ENCODE measurements at places on chromosomes 1 and 21.

DNA sequence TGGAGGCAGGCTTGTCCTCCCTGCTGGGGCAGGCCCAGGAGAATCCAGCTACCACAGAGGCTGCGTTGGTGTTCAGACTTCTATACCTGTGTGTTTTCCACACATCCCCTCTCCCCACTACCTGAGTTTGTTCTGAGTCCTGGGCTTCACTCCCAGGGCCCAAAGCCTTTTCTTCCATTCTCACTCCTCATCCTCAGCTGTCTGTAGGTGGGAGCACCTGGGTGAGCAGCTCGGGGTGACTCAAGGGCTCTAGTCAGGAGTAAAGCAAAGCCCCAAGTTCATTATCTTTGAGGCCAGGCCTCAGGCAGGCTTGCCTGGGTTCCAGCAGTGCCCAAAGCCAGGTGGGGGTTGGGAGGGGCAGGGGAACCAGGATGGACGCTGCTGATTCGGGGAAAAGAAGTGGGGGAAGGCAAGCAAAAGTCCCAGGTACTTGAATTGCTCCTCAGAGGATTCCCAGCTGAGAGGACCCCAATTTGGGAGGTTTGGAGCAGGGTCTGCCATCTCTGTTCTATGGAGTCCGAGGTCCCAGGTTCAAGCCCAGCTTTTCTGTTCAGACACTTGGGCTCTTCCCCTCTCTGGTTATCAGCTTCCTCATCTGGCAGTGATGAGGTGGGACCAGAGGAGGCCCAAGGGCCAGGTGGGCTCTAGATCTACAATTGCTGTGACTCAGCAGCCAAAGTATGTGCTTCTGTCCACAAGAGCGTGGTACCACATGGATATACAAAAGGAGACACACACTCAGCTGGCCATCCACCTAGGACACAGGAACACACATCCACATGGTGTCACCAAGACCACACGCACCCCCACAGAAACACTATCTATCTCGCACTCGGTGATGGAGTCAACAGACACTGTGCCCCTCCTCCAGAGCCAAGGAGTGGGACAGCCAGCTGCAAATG is 5.8 kb upstream of the PTPN7 start:
- DNase-seq, result no peak

DNA sequence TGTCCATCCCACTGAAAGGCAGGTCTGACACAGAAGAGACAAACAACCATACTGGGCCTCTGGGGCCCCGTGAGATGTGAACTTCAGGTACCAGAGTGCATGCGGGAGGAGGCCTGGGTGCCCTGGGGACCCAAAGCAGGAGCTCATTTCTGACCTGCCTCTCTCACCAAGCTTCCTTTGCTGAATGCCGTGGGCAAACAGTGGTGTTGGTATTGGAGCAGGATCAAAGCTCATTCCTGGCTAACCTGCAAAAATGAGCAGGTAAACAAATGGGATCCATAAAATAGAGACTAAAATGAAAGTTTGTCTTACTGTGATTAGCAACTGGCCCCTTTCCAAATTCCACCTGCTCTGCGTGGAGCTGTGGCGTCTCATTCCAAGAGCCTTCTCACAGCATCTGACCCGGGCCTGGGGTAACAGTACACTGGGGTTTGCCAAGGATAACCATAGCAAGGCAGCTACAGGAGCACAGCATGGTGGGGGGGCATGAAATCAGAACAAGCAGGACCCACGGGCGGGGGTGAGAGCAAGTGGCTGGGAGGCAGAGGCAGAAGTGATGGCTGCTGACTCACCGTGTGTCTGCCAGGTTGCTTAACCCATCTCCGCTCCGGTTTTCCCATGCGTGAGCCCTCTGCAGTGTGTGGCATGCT is 103.6 kb downstream of the KIF26B start:
- no peak for DNase-seq

DNA sequence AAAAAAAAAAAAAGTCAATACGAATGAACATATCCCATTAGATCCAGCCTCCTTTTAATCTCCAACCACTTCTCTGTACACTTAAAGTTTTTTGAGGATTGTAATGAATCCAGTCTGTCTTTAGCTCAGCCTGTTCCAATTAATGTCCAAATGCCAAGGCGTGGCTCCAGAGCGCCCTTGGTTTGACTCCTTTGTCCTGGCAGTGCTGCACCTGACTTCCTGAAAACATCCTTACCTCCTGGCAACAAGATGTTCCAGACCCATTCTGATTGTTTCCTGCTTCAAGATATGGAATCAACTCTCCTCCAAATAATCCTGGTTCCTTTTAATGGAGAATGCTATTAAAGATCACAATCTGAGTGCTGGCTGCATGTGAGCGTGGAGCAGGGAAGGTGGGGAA is 74.1 kb upstream of the FAM20B start:
- no peak for DNase-seq

GRCh38 chr1:87045761-87046304 is 131.4 kb downstream of the HS2ST1 start:
- no peak for DNase-seq

GRCh38 chr1:229529639-229530038 is 21.5 kb upstream of the NUP133 start:
- DNase-seq, result no peak

- DNase-seq, result no peak
Measured at GRCh38 chr1:147745271-147745670, 15.1 kb downstream of the GJA5 start.
